NCI-H1105 (cell line): ENCODE measurements at places on chromosomes 4 and X.

- DNase-seq = no peak
Observed at GRCh38 chr4:10123227-10124101, 6.9 kb upstream of the WDR1 start.

DNA sequence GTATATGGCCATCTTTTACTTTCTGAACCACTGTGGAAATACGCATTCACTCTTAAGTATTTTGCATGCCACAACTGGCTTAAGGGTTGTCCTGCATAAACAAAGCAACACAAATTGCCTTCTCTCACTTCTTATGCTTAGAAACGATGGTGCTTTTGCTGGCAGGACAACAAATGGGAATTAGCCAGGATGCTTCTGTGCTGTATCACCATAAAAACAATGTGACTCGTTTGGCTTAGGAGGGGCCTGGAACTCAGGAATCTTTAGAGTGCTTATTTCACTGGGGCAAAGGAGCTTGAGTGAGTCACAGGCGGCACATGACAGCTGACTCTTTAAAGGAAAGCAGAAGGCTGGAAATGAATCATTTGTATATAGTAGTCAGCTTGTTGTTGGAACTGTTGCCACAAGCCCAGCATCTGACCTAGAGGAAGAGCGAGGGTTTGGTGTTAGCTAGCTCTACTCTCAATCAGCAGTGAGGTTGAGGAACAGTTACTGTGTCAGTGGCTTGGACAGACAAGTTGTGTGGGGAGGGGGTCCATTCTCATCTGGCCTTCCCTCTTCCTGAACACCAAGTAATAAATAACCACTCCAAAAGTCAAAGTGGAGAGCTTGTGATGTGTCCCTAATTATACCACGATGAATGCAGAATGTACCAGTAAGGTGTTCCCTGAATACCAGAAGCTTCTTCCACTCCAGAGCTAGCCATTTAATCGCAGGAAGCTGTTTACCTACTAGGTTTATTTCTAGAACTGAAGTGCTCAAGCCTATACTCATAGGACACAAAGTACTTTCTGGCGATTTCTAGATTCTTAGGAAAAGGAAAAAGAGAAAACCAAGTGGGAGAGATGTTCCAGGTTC, 293.1 kb downstream of the CAMK2D start:
- no peak for DNase-seq

GRCh38 chr4:52939325-52939724, 77.2 kb downstream of the RASL11B start:
- DNase-seq = no peak

DNA sequence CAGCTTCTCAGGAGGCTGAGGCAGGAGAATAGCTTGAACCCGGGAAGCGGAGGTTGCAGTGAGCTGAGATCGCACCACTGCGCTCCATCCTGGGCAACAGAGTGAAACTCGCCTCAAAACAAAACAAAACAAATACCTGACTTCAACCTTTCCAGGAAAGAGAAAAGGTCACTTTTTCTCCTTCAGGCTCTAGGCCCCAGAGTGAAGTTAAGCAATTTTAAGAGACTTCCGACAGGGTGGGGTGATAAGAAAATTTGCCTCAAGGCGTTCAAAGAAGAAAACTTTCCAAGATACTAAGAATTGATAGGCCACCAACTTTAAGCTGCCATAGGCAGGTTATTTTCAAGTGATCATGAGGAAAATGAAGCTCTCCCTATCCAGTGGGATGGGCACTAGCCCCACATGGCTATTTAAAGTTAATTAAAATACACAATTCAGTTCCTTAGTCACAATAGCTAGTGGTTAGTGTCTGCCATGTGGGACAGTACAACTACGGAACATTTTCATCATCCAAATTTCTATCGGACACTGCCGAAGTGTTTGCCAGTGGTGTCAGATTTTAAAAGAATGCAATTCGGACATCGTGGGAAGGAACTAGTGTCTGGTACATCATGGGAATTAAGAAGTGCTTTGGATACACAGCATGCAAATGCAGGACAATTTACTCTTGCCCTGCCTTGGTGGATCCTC, 33.0 kb downstream of the SMS start:
- DNase-seq = no peak

DNA sequence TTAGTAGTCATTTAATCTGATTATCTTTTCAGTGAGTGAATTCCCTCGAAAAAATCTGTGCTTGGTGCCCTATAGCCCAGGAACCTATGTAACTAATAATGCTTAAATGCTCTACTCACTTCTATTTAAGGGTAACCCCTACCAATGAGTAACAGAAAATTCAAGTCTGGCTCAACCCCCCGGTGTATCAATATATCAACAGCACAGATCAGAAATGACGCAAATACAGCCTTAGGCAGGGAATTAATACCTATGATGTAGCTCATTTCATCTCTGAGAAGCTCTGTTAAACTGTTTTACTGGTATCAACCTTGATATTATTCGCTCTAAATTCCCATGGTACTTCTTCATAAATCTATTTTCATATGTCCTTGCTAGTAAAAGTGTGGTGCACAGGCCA, 28.6 kb downstream of the PDGFC start:
- DNase-seq = no peak

- DNase-seq = no peak
Observed at GRCh38 chr4:40183615-40184411, 13.0 kb upstream of the RHOH start.

- DNase-seq = no peak
Observed at GRCh38 chr4:47788126-47788525, 49.7 kb downstream of the CORIN start.

DNA sequence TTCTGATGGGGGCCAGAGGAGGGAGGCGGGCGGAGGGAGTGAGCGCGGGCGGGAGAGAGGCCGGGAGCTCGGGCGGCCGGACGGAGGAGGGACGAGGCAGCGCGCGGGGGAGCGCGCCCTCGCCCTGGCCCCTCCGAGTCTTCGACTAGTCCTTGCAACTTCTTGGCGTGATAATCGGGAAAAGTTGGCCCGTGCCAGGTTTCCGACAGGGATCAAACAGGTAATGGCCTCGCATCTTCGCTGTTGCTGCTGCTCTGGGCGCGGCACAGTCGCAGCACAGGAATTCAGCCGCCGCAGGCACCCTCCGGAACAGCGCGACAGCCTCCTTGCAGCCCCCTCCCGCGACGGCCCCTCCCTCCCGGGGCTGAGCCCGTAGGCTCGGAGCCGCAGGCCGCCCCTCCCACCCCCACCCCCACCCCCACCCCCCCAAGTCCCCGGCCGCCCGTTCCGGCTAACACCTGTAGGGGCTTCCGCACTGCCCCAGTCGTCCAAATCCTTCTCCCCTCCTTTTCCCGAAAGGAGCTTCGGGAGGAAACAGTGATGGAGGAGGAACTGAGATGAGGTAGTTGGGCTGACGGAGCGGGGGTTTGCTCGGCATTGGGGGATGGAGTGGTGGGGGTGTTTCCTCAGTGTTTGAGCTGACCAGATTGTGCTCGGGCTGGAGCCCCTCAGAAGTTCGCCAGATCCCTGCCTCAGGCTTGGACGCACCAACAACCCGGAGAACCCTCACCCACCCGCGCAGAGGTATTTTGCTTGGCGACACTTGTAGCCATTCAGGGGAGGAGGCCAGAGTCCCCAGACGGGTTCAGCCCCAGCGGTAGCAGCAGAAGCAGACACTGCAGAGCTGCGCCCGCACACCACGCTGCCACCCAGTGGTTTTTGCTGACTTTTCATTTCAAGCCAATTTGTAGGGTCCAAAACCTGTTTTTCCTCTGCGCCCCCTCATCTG, at the start of gene FGF13:
TSS of gene FGF13 (minus strand) at position 319 of the 949 bp plus-strand sequence. CDS start 714 bp downstream, outside the sequence.
- no peak for DNase-seq

- DNase-seq = no peak
Observed at GRCh38 chr4:146291313-146291712, 77.0 kb downstream of the REELD1 start.

DNA sequence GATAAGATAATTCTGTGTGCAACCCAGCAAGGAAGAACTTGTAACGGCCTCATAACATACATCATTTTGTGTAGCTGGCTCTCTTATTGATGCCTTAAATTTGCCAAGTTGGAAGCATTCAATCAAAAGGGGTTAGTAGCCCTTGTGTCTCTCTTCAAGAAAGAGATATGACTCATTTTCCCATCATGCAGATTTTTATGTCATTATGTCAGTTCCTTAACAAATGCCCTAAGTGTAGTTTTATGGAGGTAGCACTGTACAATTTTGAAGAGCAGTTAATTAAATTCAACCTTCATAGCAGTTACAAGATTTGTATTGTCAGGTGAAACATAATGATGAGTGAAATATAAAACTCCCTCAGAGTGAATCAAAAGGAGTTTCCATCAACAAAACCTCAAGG, 215.6 kb downstream of the GRIA3 start:
- no peak for DNase-seq

- no peak for DNase-seq
Observed at GRCh38 chr4:59644765-59645164, 1555.4 kb upstream of the ADGRL3 start.

GRCh38 chrX:149650162-149650561, 18.6 kb upstream of the TMEM185A start:
- DNase-seq = no peak
